ENCODE measurements at places on chromosomes 6 and 20. TPM values are rescaled to one million over a fixed set of nuclear protein-coding genes. Genes with fewer than 3 reads are reported as not detected.

The DEFB129 gene
- total RNA-seq = not detected

The GPX5 gene
- total RNA-seq = not detected

The TJAP1 gene
- total RNA-seq = 15.3 TPM

The MROH8 gene
- total RNA-seq = 0.33 TPM

The COL12A1 gene
- total RNA-seq = 97.0 TPM

The SESN1 gene
- 3.6 TPM for total RNA-seq

The DNMT3B gene
- 18.7 TPM for total RNA-seq

The MYH7B gene
- 0.76 TPM for total RNA-seq

The UNC5CL gene
- 1.1 TPM for total RNA-seq

The MUC22 gene
- not detected for total RNA-seq

The ZSWIM1 gene
- total RNA-seq = 14.7 TPM

The RNGTT gene
- 12.1 TPM for total RNA-seq

The SFTA2 gene
- not detected for total RNA-seq

The SSTR4 gene
- not detected for total RNA-seq

The HMGN3 gene
- total RNA-seq = 42.2 TPM

The MLN gene
- total RNA-seq = not detected

The LRRC1 gene
- total RNA-seq = 15.1 TPM

The AURKA gene
- 5.2 TPM for total RNA-seq

The GPSM3 gene
- 7.8 TPM for total RNA-seq

The CST2 gene
- 1.5 TPM for total RNA-seq

The SLC24A3 gene
- total RNA-seq = 0.76 TPM

The TGM6 gene
- not detected for total RNA-seq

The MACROD2 gene
- total RNA-seq = 0.49 TPM

The ZNF831 gene
- not detected for total RNA-seq

The ADGRF4 gene
- total RNA-seq = 0.25 TPM

Data from mesangial cell (primary cell).